ENCODE measurements at places on chromosomes 12 and 14. TPM values are rescaled to one million over a fixed set of nuclear protein-coding genes. Genes with fewer than 3 reads are reported as not detected.

TAS2R14 gene
- 2.1 TPM for total RNA-seq

PAPLN gene
- 26.7 TPM for total RNA-seq

POTEG gene
- not detected for total RNA-seq

SERPINA9 gene
- not detected for total RNA-seq

KCNH5 gene
- 0.04 TPM for total RNA-seq

KRT81 gene
- total RNA-seq = not detected

PMCH gene
- total RNA-seq = not detected

CISTR gene
- not detected for total RNA-seq

- ATAC-seq = no peak
Observed at GRCh38 chr14:63454863-63455622, 88.1 kb downstream of the PPP2R5E start.

DNA sequence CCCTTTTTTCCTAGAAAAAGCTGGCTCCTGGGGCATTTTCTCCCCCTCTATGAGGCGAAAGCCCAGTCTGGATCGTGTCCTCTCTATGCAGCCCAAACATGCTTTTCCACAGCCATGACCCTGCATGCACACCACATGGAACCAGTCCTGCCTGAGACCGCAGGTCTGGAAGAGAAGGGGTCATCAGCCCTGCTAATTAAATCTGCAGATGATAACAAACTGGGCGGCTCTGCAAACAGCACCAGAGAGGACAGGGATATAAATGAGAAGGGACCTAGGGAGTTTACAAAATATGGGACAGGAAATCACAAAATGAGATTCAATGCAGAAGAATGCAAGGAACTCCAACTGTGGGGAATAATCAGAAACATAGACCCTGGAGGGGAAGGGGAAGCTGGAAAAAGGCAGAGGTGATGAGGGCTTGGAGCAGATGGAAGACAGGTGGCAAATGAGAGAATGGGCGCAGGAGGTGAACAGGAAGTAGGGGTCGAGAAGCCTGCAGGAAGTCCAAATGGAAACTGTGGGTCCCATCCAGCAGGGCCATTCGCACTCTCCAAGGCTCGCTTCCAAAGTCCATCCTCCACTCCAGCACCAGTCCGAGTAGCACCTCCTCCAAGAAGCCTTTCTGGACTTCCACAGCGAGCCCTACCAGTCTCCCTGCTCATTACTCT, 76.3 kb downstream of the ANO2 start:
- no peak for ATAC-seq

GRCh38 chr14:104657101-104657524, 32.3 kb upstream of the INF2 start:
- no peak for ATAC-seq

DNA sequence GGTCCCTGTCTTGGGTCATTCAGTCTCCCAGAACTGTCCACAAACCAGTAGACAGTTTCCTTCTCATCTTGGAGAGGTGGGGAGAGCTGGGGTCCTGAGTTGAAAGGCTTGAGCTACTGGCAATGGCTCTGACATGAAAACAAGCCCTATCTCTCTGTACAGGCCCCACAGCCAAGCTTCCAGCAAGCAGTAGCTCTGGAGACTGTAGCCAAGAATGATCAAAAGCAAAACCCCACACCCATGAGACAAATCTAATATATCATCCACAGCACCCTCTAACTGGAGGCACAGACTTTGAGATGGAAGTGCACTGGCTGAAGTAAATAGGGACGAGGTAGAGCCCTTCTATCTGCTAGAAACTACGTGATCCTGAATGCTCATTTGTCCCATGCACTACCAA, 40.9 kb downstream of the RERG start:
- no peak for ATAC-seq

DNA sequence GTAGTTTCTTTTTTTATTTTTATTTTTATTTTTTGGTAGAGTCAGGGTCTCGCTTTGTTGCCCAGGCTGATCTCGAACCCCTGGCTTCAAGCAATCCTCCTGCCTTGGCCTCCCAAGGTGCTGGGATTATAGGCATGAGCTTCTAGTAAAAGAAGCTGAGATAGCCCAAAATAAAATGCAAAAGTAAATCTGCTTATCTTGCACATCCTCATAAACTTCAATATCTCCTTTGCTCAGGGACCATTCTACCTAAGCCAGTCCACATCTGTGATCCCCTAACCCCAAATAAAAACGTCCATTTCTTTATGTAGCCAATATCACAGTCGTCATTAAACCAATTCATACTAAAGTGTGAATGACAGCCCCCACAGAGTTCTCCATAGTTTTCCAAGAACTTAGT, 36.3 kb downstream of the ATF7 start:
- ATAC-seq = no peak

GRCh38 chr14:72291908-72292688, 359.9 kb downstream of the RGS6 start:
- peak; percentile 65 for ATAC-seq

DNA sequence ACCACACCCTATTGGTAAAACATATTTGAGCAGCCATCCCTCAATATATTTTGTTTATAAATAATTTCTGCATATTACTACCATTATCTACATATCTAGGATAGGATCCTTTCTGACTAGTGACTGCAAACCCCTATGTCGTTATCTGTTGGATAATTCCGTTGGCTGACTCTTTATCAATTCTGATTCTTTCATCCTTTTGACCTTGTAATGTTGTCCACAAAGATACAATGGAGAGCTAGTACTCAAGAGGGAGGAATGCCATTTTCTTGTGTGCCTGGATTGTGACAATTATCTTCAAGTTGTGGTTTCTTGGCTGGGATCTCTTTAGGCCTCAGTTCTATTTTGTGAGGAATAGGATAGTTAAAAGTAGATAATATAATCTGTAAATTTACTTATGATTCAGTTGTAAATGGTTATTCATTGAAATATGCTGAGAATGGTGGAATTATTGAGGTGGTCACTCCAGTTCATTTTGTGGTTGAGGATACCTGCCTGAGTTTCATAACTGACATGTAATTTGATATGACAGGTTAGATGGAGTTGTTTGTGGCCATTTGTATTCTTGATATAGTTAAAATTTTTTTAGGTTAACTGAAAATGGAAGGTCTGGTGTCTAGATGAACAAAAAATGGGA, 10.1 kb downstream of the CHST11 start:
- no peak for ATAC-seq

GRCh38 chr14:76326918-76327689, 48.8 kb upstream of the ESRRB start:
- ATAC-seq = no peak

DNA sequence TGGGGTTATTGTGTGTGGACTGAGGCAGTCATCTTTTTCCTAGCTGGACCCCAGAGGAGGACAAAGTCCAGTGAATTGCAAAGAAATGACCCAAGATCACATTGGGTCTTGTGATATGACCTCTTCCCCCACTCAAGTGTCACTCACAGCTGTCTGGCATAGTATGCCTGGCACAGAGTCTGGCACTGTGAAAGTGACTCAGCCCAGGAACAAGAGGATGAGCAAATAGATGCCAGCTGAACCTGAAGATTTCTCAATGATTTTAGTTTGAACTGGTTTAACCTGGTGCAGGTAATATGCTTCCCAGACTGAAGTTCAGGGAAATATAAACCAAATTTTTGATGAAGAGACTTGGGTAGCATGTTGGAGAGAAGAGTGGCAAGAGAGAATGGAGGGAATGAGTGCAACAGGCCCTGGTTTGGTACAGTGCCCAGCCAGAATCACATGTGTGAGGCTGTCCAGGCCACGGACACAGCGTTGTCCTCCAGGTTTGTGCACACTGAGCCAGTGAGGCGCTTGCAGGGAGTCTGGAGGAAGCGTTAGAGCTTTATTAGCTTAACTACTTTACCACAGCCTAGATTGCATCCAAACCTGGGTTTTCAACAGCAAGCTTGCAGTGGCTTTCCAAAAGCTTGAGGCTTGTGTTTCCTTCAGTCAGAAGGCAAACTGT, 332.9 kb downstream of the NUAK1 start:
- ATAC-seq = no peak

DNA sequence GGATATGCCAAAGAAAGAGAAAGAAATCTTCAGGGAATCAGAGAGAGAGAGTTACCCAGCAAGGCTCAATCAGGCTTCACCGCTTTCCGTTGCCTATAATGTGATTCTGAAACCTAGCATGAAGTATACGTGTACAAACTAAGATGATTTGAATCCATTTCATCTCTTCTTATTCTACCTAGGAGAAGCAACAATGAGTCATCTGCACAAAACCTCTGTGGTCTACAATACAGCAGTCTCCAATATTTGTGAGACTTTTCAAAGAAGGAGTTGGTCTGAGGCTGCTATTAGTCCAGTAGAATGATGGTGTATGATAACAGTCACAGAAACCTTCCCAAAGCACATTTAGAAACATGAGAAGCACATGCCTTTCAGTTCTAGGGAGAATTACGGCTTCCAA, 141.9 kb downstream of the C12orf42 start:
- ATAC-seq = no peak

DNA sequence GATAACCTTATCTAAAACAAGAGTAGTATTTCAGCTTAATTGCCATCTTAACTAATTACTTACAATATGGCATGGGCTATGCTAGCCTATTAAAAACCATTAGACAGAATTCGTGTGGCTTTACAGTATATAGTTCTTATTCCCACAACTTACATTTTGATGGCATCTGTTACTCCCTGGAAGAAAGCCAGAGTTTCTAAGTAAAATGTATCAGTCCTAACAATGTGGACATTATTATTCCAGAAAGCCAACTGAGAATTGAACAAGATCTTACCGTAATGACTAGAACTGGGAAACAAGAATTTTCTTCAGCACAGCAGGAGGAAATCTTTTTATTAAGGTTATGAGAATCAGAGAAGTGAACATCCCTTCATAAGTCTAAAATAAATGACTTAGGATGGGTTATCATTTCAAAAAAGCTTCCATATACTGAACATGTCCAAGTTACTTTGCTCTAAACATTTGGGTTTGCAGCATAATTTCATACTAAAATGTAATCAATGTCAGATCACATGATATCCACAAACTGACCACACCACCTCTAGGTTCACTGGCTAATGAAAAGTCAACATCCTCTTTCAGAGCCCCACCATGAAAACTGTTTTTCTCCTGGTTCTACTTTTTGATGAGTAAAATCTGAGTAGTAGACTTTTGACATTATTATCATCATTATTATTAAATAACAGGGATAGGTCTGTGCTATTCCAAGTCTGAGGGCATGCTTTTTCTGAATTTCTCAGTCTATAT, 179.7 kb downstream of the SSPN start:
- ATAC-seq = no peak

- no peak for ATAC-seq
Observed at GRCh38 chr12:49037111-49037946, 18.8 kb upstream of the PRKAG1 start.

GRCh38 chr12:68476794-68477193, 133.9 kb upstream of the RAP1B start:
- no peak for ATAC-seq

DNA sequence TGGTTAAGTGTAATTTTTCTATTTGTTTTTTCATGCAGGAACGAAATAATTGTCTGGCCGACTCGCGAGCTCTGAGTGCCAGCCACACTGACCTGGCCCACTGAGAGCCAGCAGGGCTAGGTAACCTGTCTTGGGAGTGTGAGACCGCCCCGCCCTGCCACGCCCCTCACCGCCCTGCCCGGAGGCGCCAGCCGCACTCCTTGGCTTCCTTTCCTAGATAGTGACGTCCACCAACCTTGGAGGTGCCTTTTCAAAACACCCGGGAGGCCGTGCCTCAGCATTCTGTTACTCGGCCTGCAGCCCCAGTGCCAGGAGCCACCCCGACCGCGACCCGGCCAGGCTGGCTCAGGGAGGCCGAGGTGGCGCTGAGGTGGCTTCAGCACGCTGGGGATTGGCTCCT, 21.7 kb downstream of the XRCC3 start:
- ATAC-seq = no peak

- ATAC-seq = no peak
Observed at GRCh38 chr12:90253136-90253535, 544.5 kb upstream of the ATP2B1 start.

- no peak for ATAC-seq
Observed at GRCh38 chr14:35688126-35688826, 120.8 kb downstream of the RALGAPA1 start.

- ATAC-seq = no peak
Observed at GRCh38 chr12:185576-185955, 28.4 kb downstream of the SLC6A12 start.

Measured in gastroesophageal sphincter (tissue), 4 donors.